A549 (cell line): ENCODE measurements at places on chromosomes 16 and 17.

GRCh38 chr17:54937018-54937417 is 31.4 kb downstream of the COX11 start:
- DNase-seq, result no peak

- DNase-seq, result peak; percentile 76
Observed at GRCh38 chr17:81685108-81685507, 1.3 kb downstream of the HGS start.

- no peak for DNase-seq
Observed at GRCh38 chr17:71188811-71189492, 931.9 kb upstream of the SOX9 start.

- DNase-seq, result no peak
Observed at GRCh38 chr16:89080196-89080853, 13.3 kb upstream of the ACSF3 start.

DNA sequence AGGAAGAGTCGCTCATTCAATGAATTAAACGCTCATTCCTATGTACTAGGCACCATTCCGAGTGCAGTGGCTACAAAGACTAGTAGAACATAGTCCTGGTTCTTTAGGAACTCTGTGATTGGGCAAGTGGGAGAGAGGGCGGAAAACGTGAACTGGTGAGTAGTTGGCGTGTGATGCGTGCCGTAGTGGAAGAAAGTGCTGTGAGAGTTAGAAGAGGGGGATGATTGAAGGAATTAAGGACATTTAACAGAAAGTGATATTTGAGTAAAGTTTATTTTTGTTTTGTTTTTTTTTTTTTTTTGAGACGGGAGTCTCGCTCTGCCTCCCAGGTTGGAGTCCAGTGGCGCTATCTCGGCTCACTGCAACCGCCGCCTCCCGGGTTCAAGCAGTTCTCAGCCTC is 7.9 kb upstream of the SLFN14 start:
- peak; percentile 54 for DNase-seq

- DNase-seq, result no peak
Observed at GRCh38 chr16:69829338-69829737, 67.2 kb downstream of the WWP2 start.

- peak; percentile 56 for DNase-seq
Observed at GRCh38 chr16:27867122-27868110, 196.1 kb downstream of the GSG1L start.

- DNase-seq, result peak; percentile 70
Observed at GRCh38 chr17:37301288-37301687, 74.5 kb upstream of the C17orf78 start.

DNA sequence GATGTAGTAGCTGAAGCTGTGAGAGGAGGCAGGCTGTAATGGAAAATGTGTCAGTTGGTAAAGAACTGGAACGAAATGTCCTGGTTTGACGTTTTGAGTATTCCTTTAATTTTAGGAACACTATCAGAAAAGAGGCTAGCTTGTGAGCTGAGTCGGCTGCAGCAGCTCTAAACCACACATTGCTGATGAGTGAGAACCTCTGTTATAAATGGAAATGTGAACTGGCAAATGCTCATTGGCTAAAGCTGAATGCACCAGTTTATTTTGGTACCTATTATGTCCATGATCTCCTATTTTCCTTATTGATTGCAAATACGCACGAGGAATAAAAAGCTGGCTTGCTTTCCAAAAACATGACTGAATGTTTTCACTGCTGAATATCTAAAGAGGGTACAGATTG is 11.0 kb upstream of the WIPI1 start:
- no peak for DNase-seq

DNA sequence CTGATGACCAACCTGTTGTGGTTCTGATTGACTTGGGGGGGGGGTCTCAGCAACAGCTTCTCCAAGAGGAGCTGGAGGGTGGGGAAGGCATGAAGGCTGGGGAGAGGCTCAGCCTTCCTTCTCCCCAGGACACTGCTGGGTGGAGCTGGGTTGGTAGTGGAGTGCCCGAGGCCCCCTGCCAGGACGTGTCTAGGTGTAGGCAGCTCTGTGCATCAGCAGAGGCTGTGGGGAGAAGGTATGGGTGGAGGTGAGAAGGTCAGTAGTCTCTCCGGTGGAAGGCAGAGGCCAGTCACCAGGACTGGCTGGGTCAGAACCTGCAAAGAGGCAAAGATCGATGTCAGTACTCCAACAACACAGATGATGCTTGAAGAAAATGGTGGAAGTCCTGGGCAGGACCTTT is 3.9 kb downstream of the CHAD start:
- no peak for DNase-seq

DNA sequence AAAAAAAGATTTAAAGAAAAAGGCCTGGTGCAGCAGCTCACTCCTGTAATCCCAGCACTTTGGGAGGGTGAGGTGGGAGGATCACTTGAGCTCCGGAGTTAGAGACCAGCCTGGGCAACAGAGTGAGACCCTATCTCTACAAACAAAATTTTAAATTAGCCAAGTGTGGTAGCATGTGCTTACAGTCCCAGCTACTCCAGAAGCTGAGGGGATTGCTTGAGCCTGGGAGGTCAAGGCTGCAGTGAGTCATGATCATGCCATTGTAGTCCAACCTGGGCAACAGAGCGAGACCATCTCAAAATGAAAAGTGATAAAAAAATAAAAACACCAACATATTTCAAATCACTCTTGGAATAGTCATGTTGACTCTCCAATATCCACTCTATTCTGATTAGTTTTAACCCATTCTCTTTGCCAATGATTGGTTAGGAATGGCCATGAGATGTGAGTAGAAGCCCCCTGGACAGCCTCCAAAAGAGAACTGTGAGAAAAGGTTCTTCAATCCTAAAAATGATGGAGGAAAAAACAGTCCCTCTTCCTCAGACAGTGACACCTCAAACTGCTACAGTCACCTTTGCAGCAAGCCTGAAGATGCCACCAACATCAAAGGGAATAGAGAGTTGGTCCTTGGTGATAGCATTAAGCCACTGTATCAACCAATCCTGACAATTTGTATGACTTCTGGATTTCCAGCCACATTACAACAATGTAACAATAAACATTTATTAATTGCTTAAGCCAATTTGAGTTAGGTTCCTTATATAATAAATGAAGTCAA is 2.9 kb upstream of the KANSL1 start:
- no peak for DNase-seq

- peak; percentile 38 for DNase-seq
Observed at GRCh38 chr17:82648742-82649331, 593 bp upstream of the WDR45B start.

DNA sequence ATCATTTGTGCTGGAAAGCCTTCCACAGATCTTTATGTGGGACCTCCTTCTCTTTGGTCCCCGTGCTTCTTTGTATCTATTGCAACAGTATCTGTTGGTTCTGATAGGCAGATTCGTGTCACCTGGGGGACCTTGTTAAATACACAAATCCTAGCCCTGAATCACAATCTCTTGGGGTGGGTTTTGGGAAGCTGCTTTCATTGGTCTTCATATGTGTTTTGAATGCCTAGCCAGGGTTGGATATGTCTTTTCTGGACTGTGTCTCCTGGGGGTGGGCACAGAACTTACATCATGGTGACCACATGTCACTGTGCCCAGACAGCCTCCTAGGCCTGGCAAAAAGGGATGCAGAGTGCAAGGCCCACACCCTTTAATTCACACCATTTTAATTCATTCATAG is 81.0 kb upstream of the HNF1B start:
- DNase-seq, result no peak

- no peak for DNase-seq
Observed at GRCh38 chr16:3695610-3696369, 21.5 kb downstream of the TRAP1 start.

DNA sequence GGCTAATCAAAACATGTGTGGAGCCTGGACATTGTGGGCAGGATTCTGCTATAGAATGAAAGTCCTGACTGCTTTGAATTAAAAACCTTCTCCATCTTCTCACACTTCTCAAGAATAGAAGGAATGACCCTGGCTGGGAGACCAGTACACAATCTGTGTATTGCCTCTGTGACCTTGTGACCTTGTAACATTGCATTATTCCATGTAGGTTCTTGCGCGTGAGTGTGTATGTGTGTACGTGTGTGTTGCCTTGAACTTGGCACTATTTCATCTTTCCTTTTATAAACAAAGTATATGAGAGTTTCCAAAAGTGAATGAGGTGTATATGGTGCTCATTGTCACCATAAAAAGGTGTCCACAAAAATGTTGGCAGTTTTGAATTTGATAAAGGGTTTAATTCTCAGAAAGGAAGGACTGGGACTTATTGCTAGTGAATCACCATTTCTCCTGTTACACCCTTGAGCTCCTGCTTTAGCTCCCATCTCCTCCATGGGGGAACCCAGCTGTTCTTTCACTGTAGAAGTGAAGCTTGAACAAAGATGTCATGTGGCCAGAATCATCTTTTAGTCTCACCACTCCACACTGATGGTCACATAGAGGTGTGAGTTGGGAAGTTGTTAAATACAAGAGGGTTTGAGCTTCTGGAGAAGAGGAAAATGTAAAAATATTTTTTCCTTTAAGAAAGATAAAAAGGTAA is 244.9 kb downstream of the FTO start:
- no peak for DNase-seq

GRCh38 chr17:77441130-77441920 is 300.6 kb downstream of the SEC14L1 start:
- no peak for DNase-seq

DNA sequence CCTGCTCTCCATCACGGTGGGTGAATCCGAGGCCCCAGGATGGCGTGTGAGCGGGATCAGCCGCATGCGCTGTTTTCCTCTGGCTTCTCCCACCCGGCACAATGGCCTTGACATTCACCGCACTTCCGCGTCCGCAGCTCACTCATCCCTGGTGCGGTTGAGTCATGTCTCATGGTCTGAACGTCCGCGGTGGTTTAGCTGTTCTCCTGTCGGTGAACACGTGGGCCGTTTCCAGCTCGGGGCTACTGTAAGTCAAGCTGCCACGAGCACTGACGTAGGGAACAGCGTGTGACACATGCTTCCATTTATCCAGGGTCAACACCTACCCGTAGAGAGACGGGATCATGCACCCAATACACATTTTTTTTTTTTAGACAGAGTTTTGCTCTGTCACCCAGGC is 15.3 kb upstream of the CACNA1H start:
- no peak for DNase-seq

DNA sequence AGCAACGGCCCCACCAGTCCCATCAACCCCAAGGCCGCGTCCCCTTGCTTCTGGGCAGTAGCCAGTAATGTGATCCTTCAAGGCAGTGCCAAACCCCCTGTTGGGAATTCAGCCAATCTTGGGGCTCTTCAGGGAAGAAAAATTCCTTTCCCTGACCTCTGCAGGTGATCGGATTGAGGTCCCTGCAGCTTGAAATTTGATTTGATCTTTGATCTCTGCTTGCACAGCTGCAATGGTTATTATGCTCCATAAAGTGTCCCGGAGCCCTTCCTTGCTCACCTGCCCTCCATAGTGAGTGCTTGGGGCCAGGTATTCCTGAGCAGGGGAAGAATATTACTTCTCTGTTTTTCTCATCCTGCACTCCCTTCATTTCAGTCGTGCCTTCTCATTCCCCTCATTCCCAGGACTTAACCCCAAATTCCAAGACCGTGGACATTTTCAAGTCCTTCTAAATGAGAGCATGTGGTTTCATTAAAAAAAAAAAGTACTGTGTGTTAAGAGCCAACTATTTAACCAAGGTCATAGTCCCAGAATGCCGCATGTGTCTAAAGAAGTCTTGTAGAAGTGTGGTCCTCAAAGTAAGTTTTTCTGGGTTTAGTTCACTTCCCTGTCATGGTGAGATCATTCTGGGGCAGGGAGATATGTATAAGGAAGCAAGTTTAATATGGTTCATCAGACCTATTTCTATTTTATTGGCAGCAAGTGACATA is 56.3 kb downstream of the SOX9 start:
- no peak for DNase-seq

GRCh38 chr16:12646490-12647274 is 157.0 kb downstream of the CPPED1 start:
- no peak for DNase-seq

DNA sequence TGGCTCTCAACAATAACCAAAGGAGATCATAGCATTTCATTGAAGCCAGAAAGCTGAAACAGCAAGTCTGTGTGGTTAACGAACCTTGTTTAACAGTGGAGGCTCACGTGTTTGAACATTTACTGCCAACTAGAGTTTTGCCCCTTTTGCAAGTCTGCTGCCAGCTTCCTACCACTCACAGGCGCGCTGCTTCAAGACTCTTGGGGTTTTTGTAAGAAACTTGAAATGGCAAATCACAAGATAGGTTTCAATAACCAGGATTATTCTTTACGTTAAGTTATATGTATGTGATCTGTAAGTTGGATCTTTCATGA is 1.2 kb downstream of the SNTB2 start:
- no peak for DNase-seq

- DNase-seq, result no peak
Observed at GRCh38 chr16:50252082-50252611, 14.2 kb upstream of the ADCY7 start.

- no peak for DNase-seq
Observed at GRCh38 chr16:65260746-65261145, 138.9 kb upstream of the CDH11 start.

DNA sequence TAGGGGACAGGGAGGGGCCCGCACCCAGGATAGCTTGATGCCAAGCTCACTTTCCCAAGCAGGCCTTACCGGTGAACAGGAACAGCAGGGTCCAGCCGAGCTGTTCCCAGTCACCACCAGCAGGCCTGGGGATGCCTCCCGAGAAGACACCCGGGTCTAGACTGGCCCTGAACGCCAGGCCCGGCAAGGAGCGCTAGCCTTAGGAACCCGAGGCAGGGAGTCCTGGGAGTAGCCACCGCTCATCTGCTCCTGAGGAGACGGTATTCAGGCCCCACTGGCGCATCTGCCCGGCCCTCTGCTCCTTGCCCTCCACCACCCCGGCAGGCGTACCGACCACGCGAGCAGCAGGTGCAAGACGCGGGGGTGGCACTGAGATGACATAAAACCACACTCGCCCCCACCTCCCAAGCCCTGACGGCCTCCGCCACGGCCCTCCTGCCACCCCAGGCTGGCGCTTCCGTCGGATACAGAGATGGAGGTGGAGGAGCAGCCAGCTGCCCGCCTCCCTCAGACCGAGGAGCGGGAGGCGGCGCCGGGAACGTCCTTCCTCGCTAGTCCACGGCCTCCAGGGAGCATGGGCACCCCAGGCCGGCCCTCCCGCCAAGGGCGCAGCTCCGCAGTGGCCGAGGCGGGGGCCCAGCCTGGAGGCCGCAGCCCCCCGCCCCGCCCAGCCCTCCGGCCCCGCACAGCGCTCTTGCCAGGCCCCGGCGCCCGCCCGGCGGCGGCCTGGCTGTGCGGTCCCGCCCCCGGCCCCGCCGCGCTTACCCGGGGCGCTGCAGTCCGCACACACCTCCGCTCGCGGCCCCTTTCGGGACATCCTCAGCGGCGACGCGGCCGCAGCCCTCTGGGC is 661 bp downstream of the GIT1 start:
- peak; percentile 52 for DNase-seq

GRCh38 chr17:18226284-18226945 is 980 bp downstream of the LLGL1 start:
- DNase-seq, result no peak

GRCh38 chr16:85452364-85453193 is 160.5 kb upstream of the GSE1 start:
- DNase-seq, result no peak
